ENCODE measurements at places on chromosomes 2 and 18. TPM values are rescaled to one million over a fixed set of nuclear protein-coding genes. Genes with fewer than 3 reads are reported as not detected.

HOXD13 gene
- 0.24 TPM for total RNA-seq

CYP1B1 gene
- 11.1 TPM for total RNA-seq

PPM1G gene
- total RNA-seq: 171 TPM

RTP5 gene
- not detected for total RNA-seq

APOB gene
- total RNA-seq: not detected

KIF5C gene
- 0.42 TPM for total RNA-seq

RUFY4 gene
- not detected for total RNA-seq

DPYSL5 gene
- total RNA-seq: 3.8 TPM

ABCG5 gene
- not detected for total RNA-seq

GALNT14 gene
- total RNA-seq: 46.1 TPM

ICA1L gene
- 1.5 TPM for total RNA-seq

STAT4 gene
- 3.5 TPM for total RNA-seq

PLB1 gene
- total RNA-seq: 2.0 TPM

IL1A gene
- total RNA-seq: 0.05 TPM

ERFE gene
- 6.3 TPM for total RNA-seq

UNC80 gene
- total RNA-seq: not detected

GPR75 gene
- total RNA-seq: 1.5 TPM

DSEL gene
- total RNA-seq: 0.40 TPM

TUBA3E gene
- total RNA-seq: not detected

DUSP2 gene
- 0.53 TPM for total RNA-seq

MAB21L4 gene
- 0.15 TPM for total RNA-seq

DSG4 gene
- 0.02 TPM for total RNA-seq

C2orf15 gene
- total RNA-seq: 0.45 TPM

CFAP53 gene
- 0.33 TPM for total RNA-seq

ASXL3 gene
- not detected for total RNA-seq

CCL20 gene
- total RNA-seq: 7.2 TPM

REL gene
- 2.7 TPM for total RNA-seq

USP14 gene
- total RNA-seq: 65.6 TPM

ACMSD gene
- not detected for total RNA-seq
